ENCODE measurements at places on chromosomes 16 and 17. TPM values are rescaled to one million over a fixed set of nuclear protein-coding genes. Genes with fewer than 3 reads are reported as not detected.
A peak's percentile ranks its signal among the peaks of the same experiment; 100 is the strongest.

DNA sequence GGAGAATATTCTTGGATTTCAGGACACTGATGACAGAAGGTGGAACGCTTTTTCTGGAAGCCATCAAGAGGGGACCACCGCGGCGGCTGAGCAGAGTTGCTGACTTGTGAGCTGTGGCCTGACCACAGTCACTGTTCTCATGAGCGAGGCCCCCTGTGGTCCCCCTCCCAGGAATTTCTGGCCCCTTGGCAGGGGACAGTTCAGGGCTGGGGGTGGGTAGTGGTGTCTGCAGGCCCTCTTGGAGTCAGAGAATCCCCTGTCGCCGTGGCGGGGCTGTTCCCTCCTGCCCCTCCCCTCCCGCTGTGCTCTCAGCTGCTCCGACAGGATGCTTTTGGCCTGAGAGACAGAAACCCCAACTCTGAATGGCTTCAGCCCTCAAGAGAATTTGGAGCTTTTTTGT is 292.0 kb downstream of the SEC14L1 start:
- no peak for DNase-seq

GRCh38 chr17:10135539-10136257 is 62.7 kb downstream of the GAS7 start:
- DNase-seq = no peak

GRCh38 chr16:74438492-74438979 is 17.3 kb upstream of the CLEC18B start:
- no peak for DNase-seq

DNA sequence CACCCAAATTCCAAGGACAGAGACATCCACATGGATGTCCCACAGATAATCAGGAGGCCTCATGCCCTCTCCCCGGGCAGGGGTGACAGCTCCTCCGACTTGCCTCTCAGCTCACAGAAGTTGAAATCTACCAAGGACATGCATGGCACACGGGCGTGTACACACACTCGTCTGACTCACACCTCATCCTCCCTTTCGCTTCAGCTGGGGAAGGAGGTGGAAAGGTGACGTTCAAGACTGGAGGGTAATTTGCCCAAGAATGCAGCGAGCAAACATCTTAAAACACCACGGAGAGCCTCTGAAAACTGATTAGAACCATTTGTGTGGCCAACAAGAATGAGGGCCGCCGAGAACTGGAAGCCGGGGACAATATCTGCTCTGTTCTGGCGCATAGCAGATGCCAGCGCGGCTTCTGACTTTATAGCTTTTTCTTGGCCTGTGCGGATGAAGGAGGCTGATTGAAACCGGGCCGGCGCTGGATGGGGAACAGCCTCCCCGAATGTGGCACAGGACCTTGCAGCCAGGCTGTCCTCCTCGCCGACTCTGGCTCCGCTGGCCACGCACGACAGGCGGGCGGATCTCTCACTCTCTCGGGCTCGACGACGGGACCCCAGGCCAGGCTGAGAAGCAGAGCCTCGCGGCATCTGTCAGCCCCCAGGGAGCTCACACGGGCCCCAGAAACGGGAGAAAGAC is 100.9 kb downstream of the C16orf95 start:
- no peak for DNase-seq

- DNase-seq = peak; percentile 43
These were observed 121.9 kb upstream of the TNRC6C start for GRCh38 chr17:77836557-77837041.

- no peak for DNase-seq
These were observed 173.3 kb downstream of the PRKCB start for GRCh38 chr16:24009098-24009497.

DNA sequence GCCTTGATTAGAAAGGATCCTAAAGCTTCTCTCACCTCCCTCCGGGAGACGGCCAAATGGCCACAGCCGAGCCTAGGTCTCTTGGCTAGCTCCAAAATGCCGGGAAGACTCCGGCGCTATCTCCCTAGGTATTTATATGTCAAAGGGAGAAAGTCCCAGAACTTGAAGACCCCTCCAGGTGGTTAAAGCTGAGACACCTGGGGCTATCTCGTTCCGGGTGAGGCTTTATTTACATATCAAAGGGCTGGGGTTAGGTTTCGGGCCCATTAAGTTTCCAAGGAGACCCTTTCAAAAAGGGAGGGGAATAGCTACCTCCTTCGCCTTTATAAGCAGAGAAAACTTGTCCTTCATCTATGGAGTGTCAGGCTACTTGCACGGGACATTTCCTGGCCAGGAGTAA is 70.9 kb upstream of the KIFC3 start:
- DNase-seq = no peak

- DNase-seq = no peak
These were observed 26.0 kb downstream of the KLHDC4 start for GRCh38 chr16:87739801-87740200.

The TERB1 gene
- not detected for total RNA-seq

The MYO15A gene
- 2.5 TPM for total RNA-seq

The TCAP gene
- 79.1 TPM for total RNA-seq
